T-helper 9 cell (primary cell): ENCODE measurements at places on chromosomes 1 and 21.
A peak's percentile ranks its signal among the peaks of the same experiment; 100 is the strongest.

DNA sequence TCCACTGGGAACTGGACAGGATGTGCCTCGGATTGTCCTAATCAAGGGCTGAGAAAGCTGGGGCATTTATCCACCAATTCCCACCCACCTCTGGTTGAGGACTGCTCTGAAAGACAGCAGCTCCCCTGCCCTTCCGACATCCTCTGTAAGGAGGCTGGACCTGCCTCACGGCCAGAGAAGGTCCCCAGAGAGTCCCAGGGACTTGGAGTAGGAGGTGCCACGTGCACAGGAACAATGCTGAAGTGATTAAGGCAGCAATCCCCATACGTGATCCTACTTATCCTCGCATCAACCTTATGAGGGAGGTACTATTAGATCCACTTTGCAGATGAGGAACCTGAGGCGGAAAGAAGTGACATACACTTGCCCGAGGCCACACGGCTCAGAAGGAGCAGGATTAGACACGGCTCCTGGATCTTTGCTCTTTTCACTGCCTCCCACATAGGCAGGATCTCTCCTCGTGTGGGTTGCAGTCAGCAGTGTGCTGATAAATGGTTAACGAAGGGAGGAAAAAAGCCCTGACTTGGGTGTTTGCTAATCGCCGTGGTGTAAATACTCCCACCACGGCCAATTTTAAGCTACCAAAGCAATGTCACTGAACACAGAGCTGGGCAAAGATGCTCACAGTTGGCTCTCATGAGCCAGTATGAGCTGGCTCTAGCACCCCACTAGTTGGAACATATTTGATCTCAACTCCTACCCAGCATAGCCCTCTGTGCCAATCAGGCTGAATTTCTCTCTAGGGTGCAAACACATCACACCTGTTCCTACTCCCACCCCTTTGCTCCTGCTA lies 18.6 kb upstream of the LDLRAP1 start:
- no peak for DNase-seq

- no peak for DNase-seq
These were observed 102.7 kb upstream of the DPH5 start for GRCh38 chr1:101128211-101128727.

DNA sequence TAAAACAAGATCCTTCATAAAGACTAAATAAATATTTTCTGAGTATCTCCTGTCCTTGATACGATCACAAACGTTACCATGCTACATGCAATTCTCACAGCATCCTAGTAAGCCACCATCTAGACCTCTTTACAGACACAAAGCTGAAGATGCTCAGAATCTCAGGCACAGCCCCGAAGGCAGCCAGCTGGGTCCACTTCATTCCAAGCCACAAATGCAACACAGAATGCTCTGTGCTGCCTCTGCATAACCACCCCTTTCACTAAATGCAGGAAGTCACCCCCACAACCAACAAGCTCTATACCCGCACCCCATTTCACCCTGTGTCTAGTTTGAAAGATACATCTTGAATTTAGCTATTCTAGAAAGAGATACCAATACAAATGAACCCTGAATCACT lies 12.9 kb downstream of the RCAN1 start:
- DNase-seq = no peak

- DNase-seq = no peak
These were observed 23.8 kb downstream of the PLA2G2A start for GRCh38 chr1:19955534-19956170.

- DNase-seq = no peak
These were observed 213.1 kb downstream of the RERE start for GRCh38 chr1:8604041-8604945.

DNA sequence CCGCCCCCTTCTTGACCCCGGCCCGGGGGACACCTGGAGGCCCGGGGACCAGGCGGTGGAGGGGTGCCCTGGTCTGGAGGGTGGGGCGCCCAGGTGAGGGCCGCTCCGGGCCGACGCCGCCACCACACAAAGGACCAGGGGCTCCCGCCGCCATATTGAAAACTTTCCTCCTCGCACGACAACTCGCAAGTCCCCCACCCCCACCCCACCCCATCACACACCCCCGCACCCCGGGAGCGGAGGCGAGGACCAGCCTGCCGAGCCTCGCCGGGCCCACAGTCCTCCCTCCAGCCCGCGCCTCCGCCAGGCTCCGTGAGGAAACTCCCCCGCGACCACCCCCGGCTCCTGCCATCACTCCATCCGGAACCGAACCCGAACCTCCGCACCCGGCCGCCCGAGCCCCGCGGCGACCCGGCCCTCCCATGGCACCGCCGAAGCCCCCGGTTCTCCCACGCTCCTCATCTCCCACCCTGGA lies 733 bp downstream of the KDM5B start:
- DNase-seq = peak; percentile 24

DNA sequence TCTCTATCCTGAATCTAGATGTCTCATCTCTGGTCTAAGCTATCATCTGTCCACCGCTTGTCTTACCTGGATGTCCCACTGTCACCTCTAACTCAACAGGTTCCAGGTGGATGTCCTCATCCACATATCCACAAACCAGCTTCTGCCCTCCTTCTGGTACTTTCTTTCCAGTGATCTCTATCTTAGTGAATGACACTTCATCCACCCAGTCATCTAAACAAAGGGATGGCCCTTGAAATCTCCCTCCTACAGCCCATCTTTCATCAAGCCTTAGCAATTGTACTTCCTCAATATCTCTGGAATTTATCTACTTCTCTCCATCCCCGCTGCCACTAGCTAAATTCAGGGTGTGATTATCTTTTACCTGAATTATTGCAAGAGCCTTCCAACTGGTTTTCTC lies 33.9 kb upstream of the SERBP1 start:
- DNase-seq = no peak

DNA sequence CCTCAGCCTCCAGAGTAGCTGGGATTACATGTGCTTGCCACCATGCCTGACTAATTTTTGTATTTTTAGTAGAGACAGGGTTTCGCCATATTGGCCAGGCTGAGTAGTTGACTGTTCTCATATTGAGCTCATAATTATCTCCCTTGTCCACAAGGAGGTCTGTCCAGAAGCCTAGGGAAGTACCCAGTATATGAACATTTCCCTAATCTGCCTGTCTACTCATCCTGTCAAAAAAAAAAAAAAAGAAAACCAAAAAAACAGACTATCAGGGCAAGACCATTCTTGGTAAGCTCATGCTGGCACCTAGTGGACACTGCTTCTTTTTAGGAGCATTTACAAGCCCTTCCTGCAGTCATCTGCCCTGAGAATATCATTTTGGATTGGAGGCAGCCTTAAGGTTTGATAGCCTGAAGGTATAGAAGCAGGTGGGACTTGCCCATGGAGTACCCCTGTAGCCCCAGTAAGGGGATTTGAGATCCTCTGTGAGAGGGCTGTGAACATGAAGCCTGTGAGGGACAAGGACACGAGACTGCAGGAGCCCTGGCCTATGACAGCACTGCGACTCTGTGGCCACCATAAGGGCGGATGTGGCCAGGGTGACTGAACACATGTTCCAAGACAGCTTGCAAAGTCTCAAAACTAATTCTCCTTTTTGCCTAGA lies 10.8 kb upstream of the DUSP12 start:
- DNase-seq = peak; percentile 20

GRCh38 chr1:110207831-110208230 lies 2.3 kb upstream of the KCNC4 start:
- DNase-seq = peak; percentile 71

- DNase-seq = no peak
These were observed 144.7 kb downstream of the APP start for GRCh38 chr21:26025536-26026512.

DNA sequence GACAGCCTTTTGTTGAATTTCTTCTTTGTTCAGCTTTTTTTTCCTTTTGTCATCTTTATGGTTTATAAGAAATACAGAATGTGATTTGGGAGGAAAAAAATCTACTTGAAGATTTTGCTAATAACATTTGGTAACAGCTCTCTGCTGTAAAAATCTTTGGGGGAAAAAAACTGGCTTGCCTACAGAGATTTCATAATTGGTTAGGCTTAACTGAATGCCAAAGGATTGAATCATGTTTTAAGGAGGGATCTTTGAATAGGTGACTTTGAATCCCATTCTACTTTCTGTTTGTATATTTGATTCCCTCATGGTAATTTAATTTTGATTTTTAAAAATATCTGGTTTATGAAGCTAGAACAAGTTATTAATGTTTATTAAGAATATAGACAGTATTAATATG lies 3.2 kb downstream of the BTF3L4 start:
- no peak for DNase-seq

GRCh38 chr21:31490443-31490842 lies 146.4 kb upstream of the TIAM1 start:
- DNase-seq = no peak

- no peak for DNase-seq
These were observed 645.5 kb downstream of the ADGRL2 start for GRCh38 chr1:82446236-82446635.

DNA sequence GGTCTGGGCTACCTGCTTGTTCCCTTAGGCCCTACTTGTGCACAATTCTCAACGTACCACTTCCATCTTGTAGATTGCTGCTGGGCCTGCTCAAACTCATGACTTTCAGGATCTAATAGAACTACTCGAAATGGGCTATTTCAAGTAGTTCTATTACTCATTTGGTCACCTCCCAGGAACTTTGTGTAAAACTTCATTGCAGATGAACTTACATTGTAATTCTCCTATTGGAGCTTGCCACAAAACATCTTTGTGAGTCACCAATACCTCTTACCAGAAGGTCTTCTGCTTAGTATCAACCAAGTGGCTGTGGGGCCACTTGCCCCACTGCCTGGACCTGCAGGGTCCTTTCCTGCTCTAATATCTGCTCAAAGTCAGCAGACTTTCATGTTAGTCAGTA lies 10.7 kb upstream of the MYOCOS start:
- no peak for DNase-seq

GRCh38 chr21:35226968-35227744 lies 178.1 kb upstream of the RUNX1 start:
- DNase-seq = peak; percentile 25

DNA sequence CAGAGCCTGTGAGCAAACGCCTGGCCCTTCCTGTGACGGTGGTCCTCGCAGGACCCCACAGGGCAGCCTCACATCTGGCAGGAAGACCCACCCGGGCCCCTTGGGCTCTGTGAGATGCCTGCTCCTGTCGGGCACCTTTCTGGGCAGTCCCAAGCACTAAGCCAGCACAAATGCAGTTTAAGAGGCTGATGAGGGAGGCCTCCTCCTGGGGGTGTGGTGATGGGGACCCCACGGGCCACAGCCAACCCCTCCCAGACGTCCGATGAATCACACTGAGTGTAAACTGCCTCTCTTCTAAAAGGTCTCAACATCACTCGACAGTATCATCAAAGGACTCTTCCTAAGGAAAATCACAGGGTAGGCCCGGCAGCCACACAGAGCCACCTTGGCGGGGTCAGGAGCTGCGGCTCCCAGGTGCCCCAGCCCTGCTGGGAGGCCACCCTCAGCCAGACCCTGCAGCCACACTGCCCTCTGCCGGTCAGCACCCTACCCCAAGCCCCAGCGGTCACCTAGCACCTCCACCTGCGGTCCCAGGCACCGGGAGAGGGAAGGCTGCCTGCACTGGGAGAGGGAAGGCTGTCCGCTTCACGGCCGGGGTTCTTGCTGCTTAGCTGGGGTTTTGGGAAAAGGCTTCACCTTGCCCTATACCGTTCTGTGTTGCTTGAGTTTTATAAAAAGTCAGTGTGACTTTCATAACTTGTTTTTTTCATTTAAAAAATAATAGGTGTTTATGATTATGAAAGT lies 3.9 kb upstream of the PRKCZ start:
- DNase-seq = peak; percentile 30

DNA sequence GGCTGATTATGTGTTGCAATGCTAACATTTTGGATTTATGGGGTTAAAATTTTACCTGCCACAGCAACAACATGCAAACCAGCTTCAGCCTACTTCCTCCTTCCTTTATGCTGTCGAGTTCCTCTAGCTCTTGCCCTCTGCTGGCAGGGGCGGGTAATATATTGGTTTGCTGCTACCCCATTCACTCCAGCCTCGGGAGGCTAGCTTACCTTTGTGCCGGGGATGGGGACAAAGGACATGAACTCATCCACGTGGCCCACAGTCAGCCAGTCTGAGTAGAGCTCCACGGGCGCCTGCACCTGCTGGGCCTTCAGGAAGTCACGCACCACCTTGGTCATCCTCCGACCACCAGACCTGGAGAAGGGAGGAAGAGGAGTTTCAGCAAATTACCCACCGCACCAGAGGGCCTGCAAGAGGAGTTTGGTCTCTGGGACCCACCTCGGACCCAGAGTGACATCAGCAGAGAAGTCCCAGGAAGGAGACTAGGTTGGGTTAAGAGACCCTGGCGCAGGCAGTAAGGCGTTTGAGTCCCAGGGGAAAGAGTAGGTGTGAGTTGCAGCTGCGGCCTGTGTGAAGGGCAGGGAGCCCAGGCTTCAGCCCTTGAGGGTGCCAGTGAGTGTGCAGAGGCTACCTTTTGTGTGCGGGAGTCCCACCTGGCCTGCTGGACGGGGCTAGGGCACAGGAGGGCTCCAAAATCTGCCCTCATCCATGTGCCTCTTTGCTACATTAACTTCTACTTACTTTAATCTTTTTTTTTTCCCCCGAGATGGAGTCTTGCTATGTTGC lies 21.8 kb upstream of the SDHB start:
- DNase-seq = no peak

- DNase-seq = no peak
These were observed 22.1 kb downstream of the SOX13 start for GRCh38 chr1:204094856-204095634.
